ENCODE measurements at places on chromosomes 4 and X. TPM values are rescaled to one million over a fixed set of nuclear protein-coding genes. Genes with fewer than 3 reads are reported as not detected.

The MAGEE1 gene
- 5.2 TPM for total RNA-seq

The CLNK gene
- total RNA-seq, result not detected

The RNF175 gene
- not detected for total RNA-seq

The GLOD5 gene
- total RNA-seq, result not detected

The ARHGAP36 gene
- total RNA-seq, result not detected

The XAGE3 gene
- total RNA-seq, result not detected

The ASB9 gene
- 0.87 TPM for total RNA-seq

The NAAA gene
- total RNA-seq, result 167 TPM

The STARD8 gene
- total RNA-seq, result 30.8 TPM

The GYG2 gene
- total RNA-seq, result 50.4 TPM

The IL9R gene
- total RNA-seq, result not detected

The ZNF827 gene
- 3.7 TPM for total RNA-seq

The MTNR1A gene
- not detected for total RNA-seq

The IL1RAPL1 gene
- total RNA-seq, result 10.9 TPM

The TMEM131L gene
- 8.7 TPM for total RNA-seq

The PNMA5 gene
- not detected for total RNA-seq

The CYBB gene
- total RNA-seq, result 23.1 TPM

The C4orf36 gene
- total RNA-seq, result 3.0 TPM

The PIN4 gene
- total RNA-seq, result 5.7 TPM

The ERAS gene
- not detected for total RNA-seq

Data from tibial nerve (tissue), 4 donors.